ENCODE measurements at places on chromosomes 5 and 9. TPM values are rescaled to one million over a fixed set of nuclear protein-coding genes. Genes with fewer than 3 reads are reported as not detected.
A peak's percentile ranks its signal among the peaks of the same experiment; 100 is the strongest.

DNA sequence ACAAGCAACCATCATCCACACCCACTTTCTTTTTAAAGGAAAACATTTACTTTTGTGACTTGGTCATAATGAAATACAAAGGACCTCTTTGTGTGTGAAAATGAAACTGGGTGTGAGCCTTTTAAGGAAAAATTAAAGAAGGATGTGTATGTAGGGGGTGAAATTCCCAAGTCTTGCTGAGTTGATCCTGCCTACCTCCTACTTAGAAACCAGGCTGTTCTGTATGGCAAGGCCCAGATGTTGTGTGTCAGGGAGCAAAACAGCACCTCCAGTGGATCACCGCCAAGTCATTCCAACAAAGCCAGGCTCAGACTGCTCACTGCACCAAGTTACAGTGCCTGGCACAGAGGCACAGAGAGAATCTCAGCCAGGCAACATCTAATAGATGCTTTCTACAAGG is 198.5 kb upstream of the FBN2 start:
- DNase-seq, result no peak

PRRX2 gene
- 15.8 TPM for polyA plus RNA-seq

- DNase-seq, result no peak
Observed at GRCh38 chr5:108102463-108102862, 279.4 kb downstream of the FBXL17 start.

GRCh38 chr5:121968910-121969607 is 7.3 kb downstream of the SRFBP1 start:
- DNase-seq, result no peak

GRCh38 chr5:14109771-14110170 is 33.4 kb upstream of the TRIO start:
- DNase-seq, result no peak

IL5 gene
- not detected for polyA plus RNA-seq

HCN1 gene
- 0.04 TPM for polyA plus RNA-seq

DNA sequence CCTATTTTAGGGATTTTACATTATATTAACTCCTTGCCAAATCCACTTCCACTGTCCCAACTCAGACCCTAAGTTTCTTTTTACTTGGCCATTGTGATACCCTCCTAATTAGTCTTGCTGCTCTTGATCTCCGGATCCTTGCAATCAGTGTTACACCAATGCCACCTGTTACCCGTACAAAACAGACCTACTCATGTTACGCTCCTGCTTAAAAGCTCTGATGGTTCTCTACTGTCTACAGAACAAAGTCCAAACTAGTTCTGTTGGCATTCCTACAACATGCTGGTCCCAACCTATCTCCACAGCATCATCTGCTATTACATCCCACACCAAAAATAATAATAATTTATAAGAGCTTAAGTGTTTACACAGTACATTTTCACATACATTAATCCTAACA is 9.8 kb downstream of the ECPAS start:
- no peak for DNase-seq

NUTM2F gene
- polyA plus RNA-seq, result not detected

DNA sequence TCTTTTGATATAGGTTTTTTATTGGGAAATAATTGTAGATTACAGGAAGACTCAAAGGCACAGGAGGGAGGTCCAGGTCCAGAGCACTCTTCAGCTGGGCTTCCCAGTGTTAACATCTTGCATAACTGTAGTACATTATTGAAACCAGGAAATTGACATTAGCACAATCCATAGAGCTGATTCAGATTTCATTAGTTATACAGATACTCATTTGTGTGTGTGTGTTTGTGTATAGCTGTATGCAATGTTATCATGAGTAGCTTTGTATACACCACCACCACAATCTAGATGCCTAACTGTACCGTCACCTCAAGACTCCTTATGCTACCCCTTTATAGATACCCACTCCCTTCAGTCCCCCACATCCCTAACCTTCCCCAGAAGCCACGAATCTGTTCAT is 47.9 kb downstream of the SLC36A1 start:
- DNase-seq, result no peak

SLCO4C1 gene
- 0.04 TPM for polyA plus RNA-seq

GRCh38 chr9:83270116-83270515 is 207.2 kb upstream of the RASEF start:
- no peak for DNase-seq

- DNase-seq, result no peak
Observed at GRCh38 chr5:122844910-122845228, 544 bp upstream of the SNX24 start.

GRCh38 chr5:67416133-67416937 is 219.7 kb upstream of the CD180 start:
- DNase-seq, result no peak

DNA sequence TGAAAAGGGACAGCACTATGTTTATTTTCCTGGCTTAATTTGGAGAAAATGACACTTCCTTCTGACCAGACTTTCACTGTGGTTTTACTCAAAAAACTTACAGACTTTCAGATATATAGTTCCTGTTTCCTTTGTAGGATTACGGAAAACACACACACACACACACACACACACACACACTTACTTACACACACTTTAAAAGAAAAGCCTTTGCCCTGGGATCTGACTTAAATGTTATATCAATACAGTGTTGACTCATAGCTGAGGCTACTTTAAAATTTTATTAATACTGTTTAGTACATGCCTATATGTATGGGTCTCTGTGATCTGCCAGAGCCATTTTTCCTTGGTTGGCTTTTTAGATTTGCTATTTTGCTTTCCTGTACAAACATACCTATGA is 758.3 kb downstream of the DNAH5 start:
- no peak for DNase-seq

CARD19 gene
- 77.0 TPM for polyA plus RNA-seq

C6 gene
- polyA plus RNA-seq, result 1.4 TPM

ROR2 gene
- polyA plus RNA-seq, result 33.7 TPM

DNA sequence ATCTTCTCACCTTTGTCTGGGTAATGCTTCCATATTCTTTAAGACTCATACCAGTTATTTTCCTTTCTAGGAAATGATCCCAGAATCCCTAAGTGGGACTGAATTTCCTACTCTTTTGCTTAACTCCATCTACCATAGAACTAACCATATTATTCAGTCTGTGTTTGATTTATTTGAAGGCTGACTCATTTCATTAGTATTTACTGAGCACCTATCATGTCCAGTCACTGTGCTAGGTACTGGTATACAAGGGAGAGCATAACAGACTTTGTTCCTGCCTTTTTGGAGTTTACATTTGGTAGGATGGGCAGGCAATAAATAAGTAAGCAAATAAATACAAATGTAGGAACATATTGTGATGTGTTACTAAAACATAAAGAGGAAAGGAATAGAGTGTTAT is 4.3 kb downstream of the NPR2 start:
- DNase-seq, result no peak

DNA sequence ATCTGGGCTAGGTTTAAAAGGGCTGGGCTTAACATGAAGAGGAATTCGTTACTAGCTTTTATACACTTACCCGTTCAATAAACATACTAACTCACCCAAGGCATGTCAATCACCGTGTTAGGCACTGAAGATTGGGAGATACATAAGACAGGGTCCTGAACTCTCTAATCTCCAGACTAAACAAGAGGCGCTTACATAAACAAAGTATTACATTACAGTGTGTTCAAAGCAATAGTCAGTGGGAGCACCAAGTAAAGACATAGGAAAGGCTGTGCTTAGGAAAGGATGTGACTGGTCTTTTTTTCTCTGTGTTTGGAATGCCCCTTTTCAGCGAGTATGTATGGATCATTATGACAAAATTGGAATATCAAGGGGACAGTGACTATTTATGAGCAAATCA is 203.6 kb upstream of the ADRA1B start:
- DNase-seq, result no peak

- no peak for DNase-seq
Observed at GRCh38 chr9:135394131-135394530, 85.5 kb upstream of the PPP1R26 start.

GRCh38 chr5:114360816-114361723 is 800 bp upstream of the KCNN2 start:
- no peak for DNase-seq

- DNase-seq, result no peak
Observed at GRCh38 chr9:107727086-107727780, 237.7 kb upstream of the KLF4 start.

- DNase-seq, result no peak
Observed at GRCh38 chr9:126536841-126537465, 76.8 kb upstream of the LMX1B start.

- no peak for DNase-seq
Observed at GRCh38 chr9:126154182-126154827, 172.3 kb upstream of the MVB12B start.

BAAT gene
- polyA plus RNA-seq, result 0.06 TPM

TUSC1 gene
- polyA plus RNA-seq, result 24.6 TPM

- no peak for DNase-seq
Observed at GRCh38 chr9:109349421-109349846, 28.6 kb upstream of the EPB41L4B start.

PCDHB5 gene
- polyA plus RNA-seq, result 9.0 TPM

- DNase-seq, result no peak
Observed at GRCh38 chr5:113663879-113664541, 150.5 kb downstream of the YTHDC2 start.

DNA sequence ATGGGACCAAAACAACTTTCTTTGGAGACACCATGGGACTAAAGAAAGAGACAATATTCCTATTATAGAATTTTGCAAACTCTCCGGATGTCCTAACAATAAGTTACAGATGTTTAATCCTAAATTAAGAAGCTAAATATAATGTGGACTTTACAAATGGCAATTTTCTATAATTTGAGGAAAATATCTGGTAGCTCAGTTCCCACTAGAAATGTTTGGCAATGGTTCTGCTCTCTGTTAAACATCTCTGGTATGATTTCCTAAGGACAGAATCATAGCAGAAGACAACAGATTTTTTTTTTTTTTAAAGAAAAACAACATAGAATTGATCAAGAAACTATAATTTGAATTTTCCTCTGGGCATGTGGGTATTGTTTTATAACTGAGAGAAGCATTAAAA is 232.8 kb downstream of the ENC1 start:
- no peak for DNase-seq

SLCO6A1 gene
- polyA plus RNA-seq, result not detected

GRCh38 chr9:77475641-77476473 is 172.3 kb downstream of the GNA14 start:
- DNase-seq, result no peak

- no peak for DNase-seq
Observed at GRCh38 chr5:61052882-61053281, 107.9 kb downstream of the NDUFAF2 start.

GRCh38 chr9:133137451-133138231 is 16.6 kb upstream of the RALGDS start:
- DNase-seq, result no peak

DNA sequence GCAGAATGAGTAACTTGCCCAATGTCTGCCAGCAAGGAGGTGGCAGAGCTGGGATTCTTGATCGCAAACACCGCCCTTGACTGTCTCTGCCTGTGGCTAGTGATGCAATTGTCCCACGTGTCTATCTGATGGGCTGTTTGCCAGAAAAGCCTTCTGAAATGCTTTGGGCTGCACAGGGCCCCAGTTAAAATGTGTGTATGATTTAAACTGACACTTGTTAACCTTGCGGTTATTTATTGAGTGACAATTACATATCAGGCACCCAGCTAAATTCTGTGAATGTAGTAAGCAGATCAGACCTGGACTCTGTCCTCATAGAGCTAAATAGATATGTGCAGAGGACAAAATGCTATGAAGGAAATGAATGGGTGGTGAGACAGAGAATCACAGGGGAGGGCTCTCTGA is 11.6 kb upstream of the IL12B start:
- DNase-seq, result peak; percentile 45

- no peak for DNase-seq
Observed at GRCh38 chr9:100221538-100221937, 122.5 kb downstream of the INVS start.

GRCh38 chr5:93359296-93359959 is 221.6 kb downstream of the NR2F1-AS1 start:
- peak; percentile 42 for DNase-seq

PCDH1 gene
- polyA plus RNA-seq, result 22.5 TPM

GRCh38 chr5:157057459-157058370 is 1.2 kb downstream of the HAVCR1 start:
- DNase-seq, result no peak

FAM221B gene
- not detected for polyA plus RNA-seq

- no peak for DNase-seq
Observed at GRCh38 chr5:124825250-124825982, 79.0 kb upstream of the ZNF608 start.

DNA sequence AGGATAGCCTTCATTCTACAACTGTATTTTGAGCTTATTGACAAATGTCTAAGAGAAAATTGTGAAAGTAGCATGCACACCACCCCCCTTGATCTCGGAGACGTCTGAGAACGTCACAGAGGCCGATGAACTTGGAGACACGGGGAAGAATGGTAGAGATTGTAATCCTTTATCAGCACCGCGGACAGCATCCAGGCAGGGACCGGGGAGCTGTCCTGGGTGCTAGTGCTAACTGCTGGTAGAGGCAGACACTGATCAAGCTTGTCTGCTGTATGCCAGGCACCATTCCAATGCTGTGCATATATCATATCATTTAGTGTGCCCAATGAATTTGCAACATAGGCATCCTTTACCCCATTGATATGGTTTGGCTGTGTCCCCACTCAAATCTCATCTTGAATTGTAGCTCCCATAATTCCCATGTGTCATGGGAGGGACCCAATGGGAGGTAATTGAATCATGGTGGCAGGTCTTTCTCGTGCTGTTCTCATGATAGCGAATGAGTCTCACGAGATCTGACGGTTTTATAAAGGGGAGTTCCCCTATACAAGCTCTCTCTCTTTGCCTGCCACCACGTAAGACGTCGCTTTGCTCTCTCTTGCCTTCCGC is 98.8 kb downstream of the LHX2 start:
- DNase-seq, result peak; percentile 23

DNA sequence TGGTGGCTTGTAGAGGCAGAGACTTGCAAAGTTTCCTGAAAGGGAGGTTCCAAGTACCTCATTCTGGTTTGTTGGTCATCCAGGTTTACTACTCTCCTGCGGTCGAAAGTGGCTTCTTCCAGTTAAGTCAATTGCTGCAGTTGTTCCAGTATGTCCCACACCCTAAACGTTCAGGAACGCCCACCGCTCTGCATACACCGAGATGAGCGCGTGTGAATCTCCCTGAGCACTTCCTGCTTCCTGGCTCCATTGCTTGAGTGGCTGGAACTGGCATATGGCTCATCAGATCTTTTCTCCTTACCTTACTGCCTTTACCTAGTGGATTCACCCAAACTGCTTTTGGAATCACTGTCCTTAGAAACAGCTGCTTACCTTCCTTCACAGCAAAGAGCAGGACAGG is 59.1 kb upstream of the GLIS3 start:
- DNase-seq, result no peak

GRCh38 chr5:157511651-157512644 is 51.9 kb downstream of the NIPAL4 start:
- DNase-seq, result peak; percentile 26

PDCD1LG2 gene
- polyA plus RNA-seq, result 0.81 TPM

GRCh38 chr5:103397739-103398581 is 139.4 kb downstream of the MACIR start:
- DNase-seq, result no peak

- no peak for DNase-seq
Observed at GRCh38 chr5:65191554-65192135, 290.1 kb downstream of the ADAMTS6 start.

BRD9 gene
- 27.6 TPM for polyA plus RNA-seq

Measured in urinary bladder (tissue), 4 donors.